ENCODE measurements at places on chromosomes 11 and 22.

DNA sequence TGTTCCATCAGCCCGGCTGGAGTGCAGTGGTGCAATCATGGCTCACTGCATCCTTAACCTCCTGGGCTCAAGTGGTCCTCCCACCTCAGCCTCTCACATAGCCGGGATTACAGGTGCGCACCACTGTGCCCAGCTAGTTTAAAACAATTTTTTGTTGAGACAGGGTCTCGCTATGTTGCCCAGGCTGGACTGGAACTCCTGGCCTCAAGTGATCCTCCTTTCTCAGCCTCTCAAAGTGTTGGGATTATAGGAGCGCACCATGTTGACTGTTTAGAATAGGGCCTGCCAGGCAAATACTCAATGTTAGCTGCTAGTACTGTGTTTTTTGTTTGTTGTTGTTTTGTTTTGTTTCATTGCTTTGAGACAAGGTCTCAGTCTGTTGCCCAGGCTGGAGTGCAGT lies 66.4 kb downstream of the ARHGAP8 start:
- DNase-seq = no peak

- DNase-seq = no peak
These were observed 11.4 kb downstream of the DNAL4 start for GRCh38 chr22:38782402-38783094.

DNA sequence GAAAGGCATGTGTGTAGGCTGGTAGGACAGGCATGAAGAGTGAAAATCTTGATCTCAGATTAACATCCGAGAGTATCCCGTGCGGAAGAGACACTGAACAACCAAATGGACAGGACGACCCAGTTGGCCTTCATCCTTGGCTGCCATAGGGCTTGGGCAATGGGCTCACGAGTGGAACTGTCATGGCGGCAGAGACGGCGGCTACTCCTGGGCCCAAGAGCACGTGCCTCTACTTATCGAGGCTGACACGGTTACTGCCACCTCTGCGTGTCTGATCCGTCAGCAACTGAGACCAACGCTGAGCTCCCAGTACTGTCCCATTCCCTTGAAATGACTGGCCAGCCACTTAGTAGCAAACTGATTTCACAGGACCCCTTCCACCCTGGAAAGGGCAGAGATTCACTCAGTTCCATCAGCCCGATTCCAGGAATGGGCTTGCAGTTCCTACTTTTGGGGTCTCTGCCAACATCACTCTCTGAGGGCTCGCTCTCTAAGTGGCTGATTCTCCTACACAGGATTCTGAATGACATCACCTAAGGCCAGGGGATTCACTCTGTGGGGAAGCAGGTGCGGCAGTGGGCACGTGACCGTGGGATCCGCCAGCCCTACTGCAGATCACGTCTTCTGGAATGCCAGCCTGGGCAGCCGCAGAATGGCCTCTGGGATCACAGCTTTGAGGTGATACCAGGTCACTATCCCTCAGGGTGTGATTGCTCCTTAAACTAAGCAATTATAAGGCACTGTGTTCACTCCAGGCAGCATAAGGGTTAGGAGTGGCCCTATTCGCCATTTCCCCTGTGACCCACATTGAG lies 97.8 kb downstream of the RPS6KA4 start:
- no peak for DNase-seq

DNA sequence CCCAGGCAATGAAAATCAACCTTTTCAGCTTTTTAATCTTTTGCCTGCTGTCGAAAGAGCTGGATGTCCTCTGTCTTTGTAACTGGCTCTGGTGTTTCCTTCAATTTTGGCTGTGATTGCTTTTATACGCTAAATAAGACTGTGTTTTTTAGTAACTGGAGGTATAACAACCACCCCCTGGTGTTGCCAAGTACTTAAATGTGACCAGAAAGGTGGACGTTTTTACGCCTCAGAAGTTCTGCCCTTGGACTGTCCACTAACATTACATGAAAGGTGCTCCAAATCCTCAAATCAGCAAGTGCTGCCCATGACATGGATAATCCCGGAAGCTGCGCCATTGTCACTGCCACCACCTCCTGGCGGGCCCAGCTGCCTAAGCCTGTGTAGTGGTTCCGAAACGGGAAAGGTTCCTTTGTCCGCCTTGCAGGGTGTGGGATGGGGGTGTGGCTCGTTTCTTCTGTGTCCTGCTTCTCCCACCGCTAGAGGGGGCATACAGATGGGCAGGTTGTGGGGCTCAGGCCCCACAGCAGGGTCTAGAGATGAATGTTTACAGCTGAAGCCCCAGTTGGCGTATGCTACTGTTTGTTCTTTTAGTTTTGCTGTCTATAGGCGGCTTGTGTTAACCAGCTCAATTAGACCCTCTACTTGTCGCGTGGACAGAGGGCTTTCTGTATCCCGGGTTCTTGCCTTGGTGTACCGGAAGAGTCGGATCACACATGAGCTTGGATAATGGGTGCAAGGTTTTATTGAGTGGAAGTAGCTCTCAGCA lies 82.2 kb upstream of the SEPTIN5 start:
- DNase-seq = peak; percentile 63

GRCh38 chr22:45224988-45225731 lies 15.5 kb downstream of the KIAA0930 start:
- DNase-seq = no peak

GRCh38 chr22:50032941-50033601 lies 20.5 kb upstream of the IL17REL start:
- peak; percentile 3 for DNase-seq

Data from endothelial cell (in vitro differentiated cells).